ENCODE measurements at places on chromosomes 12 and 14.

DNA sequence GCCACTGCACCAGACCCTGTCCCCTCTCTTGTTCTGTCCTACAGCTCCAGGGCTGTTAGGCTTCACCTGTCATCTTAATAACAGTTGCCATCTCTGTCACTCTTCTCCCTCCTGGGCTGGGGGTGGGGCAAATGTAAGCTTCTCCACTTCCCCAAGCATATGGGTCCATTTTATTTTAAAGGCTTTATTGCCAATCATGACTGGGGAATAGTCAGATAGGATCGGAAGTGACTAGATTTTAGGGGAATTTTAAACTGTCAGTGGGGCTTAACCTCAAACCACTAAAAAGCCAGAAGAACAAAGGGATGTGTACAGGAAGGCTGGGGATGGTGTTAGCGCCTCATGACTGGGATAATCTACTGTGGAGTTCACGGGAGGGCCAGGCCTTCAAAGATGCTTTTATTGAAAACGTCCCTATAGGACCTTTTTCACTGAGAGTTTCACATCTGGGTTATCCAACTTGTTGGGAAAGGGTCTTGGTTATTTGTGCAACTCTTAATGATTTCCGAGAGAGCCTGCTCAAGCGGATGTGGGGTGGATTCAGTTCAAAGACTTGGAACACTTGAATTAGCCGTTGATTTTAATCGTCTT lies 41.6 kb downstream of the CHST11 start:
- H3K27me3 ChIP-seq: no peaks in the 10 kb centered on the region
- peaks cover 14% of the 10 kb centered on the region for H3K4me1 ChIP-seq
- no peak overlapping the region for H3K27ac ChIP-seq
- no peaks in the 10 kb centered on the region for H3K36me3 ChIP-seq
- H3K4me3 ChIP-seq: no peak overlapping the region

DNA sequence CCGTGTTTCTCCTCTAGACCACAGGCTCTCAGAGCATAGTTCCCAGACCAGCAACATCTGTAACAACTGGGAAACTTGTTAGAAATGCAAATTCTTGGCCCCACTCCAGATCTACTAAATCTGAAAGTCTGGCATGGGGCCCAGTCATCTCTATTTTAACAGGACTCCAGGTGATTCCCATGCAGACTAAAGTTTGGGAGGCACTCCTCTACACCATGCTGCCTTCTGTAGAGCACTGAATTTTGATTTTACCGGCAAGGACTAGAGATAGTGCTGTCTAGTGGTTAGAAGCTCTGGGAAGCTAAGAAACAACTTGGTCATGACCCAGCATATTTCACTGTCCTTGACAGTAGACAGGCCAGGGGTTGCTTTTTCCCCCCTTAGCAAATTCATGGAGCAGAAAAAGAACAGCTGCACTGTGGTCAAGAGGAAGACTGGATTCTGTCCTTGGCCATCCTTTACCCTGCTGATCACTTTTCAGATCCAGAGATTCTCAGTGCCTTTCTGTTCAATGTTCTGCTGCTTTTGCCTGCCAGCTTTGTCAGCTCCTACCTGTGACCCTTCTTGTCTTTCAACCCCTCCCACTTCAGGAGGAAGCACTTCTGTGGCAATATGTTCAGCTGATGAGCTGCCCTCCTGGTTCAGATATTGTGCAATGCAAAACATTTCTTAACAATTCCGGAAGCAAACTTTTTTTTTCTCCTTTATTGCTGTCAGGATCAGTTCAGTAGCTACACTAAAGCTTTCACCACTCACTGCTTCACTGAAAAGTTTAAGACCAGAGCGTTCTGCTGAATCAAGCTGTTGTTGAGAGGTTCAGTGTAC lies 133.8 kb upstream of the NUDT4 start:
- no peak overlapping the region for H3K4me3 ChIP-seq
- DNase-seq: no peak
- peaks cover 11% of the 10 kb centered on the region for H3K4me1 ChIP-seq
- no peaks in the 10 kb centered on the region for H3K27me3 ChIP-seq
- no peak overlapping the region for H3K27ac ChIP-seq

DNA sequence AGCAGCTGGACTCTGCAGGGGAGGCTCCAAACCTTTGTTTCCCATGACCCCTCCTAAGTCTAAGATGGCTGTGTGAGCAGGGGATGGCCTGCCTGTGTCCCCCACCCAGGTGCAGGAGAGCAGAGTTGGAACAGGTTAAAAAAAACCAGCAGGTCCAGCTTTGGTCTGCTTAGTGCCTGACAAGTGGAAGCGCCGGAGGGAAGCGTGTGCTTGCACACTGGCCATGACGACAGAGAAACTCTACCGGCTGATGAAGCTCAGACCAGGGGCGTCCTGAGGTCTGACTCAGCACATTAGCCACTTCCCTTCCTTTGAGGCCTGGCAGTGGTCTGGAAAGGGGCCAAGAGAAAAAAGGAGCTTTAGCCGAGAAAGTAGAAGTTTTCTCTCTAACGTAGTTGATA lies 280.1 kb downstream of the VRK1 start:
- H3K27me3 ChIP-seq: peaks cover 7% of the 10 kb centered on the region
- no peaks in the 10 kb centered on the region for H3K36me3 ChIP-seq
- no peak overlapping the region for H3K27ac ChIP-seq
- H3K4me3 ChIP-seq: no peak overlapping the region

- DNase-seq: no peak
- no peak overlapping the region for H3K27ac ChIP-seq
- H3K27me3 ChIP-seq: no peaks in the 10 kb centered on the region
- H3K4me1 ChIP-seq: peaks cover 10% of the 10 kb centered on the region
Measured at GRCh38 chr12:59583003-59583712, 12.7 kb upstream of the SLC16A7 start.

- H3K27ac ChIP-seq: no peak overlapping the region
- no peak for DNase-seq
- H3K27me3 ChIP-seq: no peaks in the 10 kb centered on the region
- no peak overlapping the region for H3K4me3 ChIP-seq
- H3K4me1 ChIP-seq: peaks cover 5% of the 10 kb centered on the region
- H3K36me3 ChIP-seq: no peaks in the 10 kb centered on the region
Measured at GRCh38 chr14:68027276-68027675, 207.7 kb downstream of the RAD51B start.

DNA sequence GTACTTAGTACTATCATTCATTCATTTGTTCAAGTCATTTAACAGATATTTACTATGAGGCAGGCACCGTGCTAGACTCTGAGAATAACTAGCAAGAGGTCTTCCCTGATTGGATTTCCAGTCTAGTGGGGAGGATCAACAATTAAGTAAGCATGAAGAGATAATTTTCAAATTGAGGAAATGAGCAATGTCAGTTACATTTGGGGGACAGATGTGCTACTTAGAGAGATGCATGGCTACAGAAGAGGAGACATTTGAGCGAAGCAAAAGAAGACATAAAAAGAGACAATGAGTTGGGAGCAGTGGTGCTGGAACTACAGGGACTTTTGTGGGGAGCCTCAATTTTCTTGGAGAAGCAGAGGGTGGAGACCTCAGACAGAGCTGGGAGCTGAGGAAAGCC lies 7.7 kb downstream of the KCNA5 start:
- H3K27ac ChIP-seq: no peak overlapping the region
- DNase-seq: no peak
- no peaks in the 10 kb centered on the region for H3K27me3 ChIP-seq
- H3K4me3 ChIP-seq: no peak overlapping the region
- H3K4me1 ChIP-seq: peaks cover 7% of the 10 kb centered on the region

DNA sequence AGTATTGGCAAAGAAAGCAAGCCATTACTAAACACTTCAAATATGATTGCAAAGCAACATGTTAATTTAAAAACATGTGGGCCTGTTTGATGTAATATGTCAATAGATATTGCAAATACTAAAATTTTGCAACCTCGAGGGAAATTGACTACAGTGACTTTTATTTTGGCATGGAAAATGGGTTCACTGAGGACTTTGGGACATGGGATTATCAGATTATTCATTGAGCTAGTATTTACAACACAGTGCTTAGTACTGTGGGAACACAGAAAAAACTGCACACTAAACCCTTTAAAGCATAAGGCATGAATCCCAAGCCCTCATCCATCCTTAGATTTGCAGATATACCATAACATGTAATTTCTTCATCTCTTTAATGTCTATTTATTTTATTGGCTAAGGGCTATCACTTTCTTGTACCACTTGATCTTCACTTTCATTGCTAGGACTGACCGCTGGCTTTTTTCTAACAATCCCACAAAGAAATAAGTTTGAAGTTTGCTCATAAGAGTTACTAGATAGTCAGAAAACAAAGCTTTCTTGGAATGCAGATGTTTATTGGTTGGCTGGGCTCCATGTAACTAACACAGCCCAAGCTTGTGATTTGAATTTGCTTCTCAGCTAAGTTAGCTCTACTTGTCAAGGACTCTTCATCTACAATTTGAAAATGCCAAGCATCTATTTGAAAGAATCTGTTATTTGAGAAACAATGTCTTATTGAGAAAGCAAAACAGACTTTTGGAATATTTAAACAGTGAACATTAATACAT lies 48.7 kb downstream of the PPFIBP1 start:
- no peaks in the 10 kb centered on the region for H3K36me3 ChIP-seq
- no peak overlapping the region for H3K4me3 ChIP-seq
- no peak overlapping the region for H3K27ac ChIP-seq
- no peaks in the 10 kb centered on the region for H3K27me3 ChIP-seq
- DNase-seq: no peak

DNA sequence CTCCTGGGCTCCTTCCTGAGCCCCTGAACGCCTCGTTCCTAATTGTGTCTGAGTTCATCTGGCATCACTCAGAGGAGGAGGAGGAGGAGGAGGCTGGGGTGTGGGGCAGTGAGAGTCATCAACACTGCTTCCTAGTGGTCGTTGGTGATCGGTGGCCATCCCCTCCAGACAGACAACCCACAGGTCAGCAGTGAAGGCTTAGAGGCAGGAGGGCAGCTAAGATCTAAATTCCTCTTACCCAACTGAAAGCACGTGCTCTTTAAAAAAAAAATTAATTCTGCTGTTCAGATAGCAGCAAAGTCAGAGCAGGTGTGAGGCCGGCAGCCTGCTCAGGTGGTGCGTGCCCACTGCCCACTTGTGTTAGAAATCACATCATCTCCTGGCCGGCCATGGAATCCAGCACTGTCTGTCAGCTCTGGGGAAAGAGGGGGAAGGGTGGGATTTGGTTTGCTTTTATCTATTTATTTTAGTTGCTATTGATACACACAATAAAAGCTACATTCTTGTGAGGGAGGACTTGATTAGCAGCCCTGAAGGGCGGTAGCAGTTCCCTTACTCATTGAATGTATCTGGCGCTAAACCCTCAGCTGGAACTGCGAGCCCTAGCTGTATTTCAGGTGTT lies 46.6 kb downstream of the PPP2R5C start:
- H3K27ac ChIP-seq: no peak overlapping the region
- no peaks in the 10 kb centered on the region for H3K36me3 ChIP-seq
- peaks cover 31% of the 10 kb centered on the region for H3K4me1 ChIP-seq
- H3K4me3 ChIP-seq: no peak overlapping the region

All from esophagus muscularis mucosa (tissue), 4 donors.